Stimulated activated CD8-positive, alpha-beta memory T cell treated with anti-CD3 and anti-CD28 coated beads, Interleukin-4, amount 100 ng/mL, for 1 hour (primary cell): ENCODE measurements at places on chromosomes 11 and 22.

DNA sequence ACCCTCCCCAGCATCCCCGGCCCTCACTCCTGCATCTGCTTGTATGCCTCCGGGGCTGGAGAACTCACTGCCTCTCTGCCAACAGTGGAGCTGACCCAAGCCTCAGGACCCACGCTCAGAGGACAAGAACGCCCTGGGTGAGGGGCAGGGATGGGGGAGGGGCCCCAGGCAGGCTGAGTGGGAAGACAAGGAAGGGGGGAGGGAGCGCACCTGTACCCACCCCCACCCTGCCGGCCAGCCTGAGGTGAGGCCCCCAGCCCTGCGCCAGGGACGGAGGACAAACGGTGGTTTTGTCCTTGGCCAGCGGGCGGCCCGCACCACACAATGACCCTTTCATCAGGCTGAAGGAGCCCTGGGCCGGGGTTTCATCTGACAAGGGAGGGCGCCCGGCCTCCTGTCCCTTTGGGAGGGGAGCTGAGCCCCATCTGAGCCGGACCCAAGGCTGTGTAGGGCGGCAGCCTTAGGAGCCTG is 10.0 kb downstream of the WNT7B start:
- no peak for DNase-seq

DNA sequence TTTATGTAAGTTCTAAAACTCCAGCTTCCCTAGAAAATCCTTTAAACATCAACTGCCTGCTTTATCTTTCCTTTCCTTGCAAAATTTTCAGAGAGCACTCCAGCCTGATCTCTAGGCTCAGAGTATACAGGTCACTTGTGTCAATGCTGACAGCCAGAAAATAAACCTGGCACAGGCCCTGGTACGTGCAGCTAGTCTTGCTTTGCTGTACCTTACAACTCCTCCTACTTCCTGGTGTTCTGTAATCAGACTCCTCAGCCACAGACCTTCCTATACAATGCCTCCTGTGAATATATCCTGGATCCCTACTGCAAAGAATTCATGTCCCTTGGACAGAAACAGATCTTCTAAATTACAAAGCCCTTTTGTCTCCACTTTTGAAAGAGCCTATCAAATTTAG is 24.2 kb upstream of the TMEM123 start:
- DNase-seq = no peak

DNA sequence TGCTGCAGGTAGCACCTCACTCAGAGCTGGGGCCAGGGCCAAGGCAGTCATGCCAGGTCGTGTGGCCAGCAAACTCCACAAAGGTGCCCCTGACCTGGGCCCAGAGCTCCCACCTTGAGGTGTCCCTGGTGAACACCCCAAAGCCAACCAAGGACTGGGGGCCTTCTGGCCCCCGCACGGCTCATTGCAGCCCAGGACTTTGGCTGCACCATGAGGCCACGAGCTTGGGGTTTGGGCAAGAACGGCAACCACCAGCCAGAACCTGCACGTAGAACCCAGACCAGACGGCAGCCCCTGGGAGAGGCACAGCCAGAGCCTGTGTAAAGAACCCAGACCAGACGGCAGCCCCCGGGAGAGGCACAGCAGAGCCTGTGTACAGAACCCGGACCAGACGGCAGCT is 7.8 kb downstream of the LRRC56 start:
- no peak for DNase-seq

DNA sequence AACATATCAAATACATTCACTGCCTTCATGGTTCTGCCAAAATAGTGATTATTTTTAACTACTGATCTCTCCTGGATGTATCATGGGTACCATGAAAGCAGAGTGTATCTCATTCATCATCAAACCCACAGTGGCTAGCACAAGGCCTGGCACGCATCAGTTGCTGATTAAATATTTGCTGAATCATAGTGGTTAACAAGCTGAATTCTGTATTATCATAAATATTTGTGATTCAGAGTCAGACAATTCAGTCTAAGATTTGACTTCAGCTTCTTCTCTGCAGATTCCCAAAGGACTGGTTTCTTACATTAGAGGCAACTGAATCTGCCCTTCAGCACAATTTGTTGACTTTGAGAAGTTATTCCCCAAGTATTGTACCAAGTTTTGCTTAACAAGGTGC is 715.8 kb upstream of the LRRC4C start:
- DNase-seq = no peak

- no peak for DNase-seq
Measured at GRCh38 chr11:102727890-102728289, 3.1 kb upstream of the MMP8 start.

DNA sequence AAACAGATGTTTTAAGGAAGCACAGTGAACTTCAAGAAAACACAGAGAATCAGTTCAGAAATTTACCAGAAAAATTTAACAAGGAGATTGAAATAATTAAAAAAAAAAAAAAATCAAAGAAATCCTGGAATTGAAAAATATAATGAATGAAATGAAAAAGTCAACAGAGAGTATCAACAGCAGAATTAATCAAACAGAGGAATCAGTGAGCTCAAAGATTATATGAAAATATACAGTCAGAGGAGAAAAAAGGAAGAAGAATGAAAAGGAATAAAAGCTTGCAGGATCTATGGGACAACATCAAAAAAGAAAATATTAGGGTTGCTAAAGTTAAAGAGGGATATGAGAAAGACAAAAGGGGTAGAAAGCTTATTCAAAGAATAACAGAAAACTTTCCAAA is 82.3 kb downstream of the XRRA1 start:
- DNase-seq = no peak

DNA sequence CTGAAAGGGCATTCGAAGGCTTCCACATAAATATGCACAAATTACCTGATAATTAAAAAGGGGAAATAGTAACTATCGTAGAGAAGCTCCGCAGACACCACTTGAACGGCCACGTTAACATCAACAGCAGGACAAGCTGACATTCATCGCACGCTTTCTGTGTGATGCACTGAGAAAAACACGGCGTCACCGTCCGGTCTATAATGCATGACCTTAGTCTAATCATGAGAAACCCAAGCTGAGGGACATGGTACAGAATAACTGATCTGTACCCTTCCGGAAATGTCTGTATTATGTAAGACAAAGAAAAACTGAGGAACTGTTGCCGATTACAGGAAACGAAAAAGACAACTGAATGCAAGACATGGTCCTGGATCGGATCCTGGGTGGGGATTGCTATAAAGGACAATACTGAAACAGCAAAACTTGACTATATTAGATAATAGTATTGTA is 678 bp upstream of the RANGAP1 start:
- DNase-seq = no peak

DNA sequence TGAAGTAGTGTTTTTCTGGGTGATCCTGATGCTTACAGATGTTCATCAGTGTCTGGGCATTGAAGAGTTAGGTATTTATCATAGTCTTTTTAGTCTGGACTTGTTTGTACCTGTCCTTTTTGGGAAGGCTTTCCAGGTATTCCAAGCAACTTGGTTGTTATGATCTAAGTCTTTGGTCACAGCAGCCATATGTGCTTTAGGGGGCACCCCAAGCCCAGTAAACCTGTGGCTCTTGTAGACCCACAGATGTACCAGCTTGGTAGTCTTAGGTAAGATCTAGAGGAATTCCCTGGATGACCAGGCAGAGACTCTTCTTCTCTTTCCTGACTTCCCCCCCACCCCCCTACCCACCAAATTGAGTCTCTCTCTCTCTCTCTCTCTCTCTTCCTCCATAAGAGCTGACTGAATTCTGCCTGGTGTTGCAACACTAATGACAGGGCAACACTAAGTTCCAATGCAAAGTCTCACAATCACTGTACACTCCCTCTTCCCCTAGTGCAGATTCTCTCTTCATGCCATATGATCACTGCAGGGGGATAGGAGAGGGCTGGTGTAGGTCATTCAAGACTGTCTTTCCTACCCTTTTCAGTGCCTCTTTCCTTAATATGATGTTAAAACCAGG is 24.5 kb upstream of the MMP8 start:
- DNase-seq = no peak

- DNase-seq = no peak
Measured at GRCh38 chr11:4658629-4659445, 15.1 kb downstream of the OR51E1 start.

DNA sequence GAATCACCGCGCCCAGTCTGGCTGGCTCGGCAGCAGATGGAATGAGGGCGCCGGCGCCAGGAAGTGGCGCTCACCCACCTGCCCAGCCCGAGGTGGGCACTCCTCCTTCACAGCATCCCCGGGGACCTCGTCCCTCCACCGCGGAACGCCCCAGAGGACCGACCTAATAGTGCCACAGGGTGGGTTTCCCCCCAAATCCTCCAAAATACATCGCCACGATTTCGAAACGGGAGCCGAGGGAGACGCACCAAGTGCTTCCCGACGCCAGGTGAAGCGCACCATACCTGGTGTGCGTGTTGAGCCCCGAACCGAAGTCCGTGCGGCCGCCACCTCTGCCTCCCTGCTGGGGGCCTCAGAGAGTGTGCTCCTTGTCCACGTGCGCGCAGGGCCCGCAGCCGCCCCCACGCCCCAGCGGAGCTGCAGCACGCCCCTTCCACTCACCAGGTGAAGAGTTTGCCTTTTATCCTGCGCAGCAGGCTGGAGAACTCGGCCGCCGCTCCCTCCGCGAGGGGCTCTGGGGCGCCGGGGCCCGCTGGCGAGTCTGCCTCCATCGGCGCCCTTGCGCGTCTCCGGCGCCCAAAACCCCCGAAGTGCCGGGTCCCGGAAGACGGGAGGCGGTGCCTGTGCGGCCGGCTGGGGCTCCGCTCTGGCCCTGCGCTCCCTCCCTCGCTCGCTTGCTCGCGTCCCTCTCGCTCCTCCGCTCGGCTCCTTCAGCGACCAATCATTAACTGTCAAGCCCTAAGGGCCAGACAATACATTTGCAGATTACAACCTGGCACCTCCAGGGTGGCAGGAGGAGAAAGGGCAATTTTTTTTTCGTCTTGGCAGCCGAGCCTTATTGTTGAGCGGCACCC is at the start of gene SLC35F2:
TSS of gene SLC35F2 (minus strand) at position 571 of the 854 bp plus-strand sequence. CDS start at position 551, 20 bp downstream.
- peak; percentile 40 for DNase-seq

- no peak for DNase-seq
Measured at GRCh38 chr11:9815486-9816136, 151.7 kb downstream of the SWAP70 start.

DNA sequence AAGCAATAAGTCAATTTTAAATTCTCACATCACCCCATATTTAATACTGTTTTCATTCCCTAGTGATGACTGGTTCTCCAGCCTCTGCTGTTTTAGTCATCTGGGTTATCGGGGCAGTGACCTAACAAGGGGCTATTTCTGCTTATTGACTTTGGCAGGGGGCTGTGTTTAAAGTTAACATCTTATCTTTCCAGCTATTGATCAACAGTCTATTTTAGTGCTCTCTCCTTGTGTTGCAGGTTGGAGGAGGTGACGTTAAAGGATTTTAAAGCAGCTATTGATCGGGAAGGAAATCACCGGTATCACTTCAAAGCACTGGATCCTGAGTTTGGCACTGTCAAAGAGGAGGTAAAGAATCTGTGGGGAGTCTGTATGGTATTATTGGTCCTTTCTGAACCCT is 7.7 kb upstream of the DLAT start:
- no peak for DNase-seq

DNA sequence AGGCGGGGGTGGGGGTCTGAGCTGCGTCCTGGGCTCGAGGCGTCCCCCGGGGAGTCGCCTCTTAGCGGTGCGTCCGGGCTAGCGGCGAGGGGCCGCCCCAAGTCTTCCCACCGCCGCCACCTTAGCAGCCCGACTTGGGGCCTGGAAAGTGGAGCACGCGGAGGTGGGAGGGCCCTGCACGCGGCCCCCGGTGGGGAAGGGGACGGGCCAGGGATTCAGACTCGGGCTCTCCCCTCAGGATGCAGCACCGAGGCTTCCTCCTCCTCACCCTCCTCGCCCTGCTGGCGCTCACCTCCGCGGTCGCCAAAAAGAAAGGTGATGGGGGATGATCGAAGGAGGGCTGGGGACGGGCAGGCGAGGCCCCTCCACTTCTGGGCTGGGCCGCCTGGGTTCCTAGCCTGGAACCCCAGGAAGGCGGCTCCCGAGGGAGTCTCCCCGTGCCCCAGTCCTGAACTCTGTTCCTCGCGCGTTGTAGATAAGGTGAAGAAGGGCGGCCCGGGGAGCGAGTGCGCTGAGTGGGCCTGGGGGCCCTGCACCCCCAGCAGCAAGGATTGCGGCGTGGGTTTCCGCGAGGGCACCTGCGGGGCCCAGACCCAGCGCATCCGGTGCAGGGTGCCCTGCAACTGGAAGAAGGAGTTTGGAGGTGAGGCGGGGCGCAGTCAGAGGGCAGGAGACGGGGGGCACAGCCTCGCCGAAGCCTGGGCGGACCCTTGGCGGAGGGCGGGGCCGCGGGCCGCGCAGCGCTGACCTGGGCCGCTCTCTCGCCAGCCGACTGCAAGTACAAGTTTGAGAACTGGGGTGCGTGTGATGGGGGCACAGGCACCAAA is 563 bp downstream of the MDK start:
- no peak for DNase-seq

DNA sequence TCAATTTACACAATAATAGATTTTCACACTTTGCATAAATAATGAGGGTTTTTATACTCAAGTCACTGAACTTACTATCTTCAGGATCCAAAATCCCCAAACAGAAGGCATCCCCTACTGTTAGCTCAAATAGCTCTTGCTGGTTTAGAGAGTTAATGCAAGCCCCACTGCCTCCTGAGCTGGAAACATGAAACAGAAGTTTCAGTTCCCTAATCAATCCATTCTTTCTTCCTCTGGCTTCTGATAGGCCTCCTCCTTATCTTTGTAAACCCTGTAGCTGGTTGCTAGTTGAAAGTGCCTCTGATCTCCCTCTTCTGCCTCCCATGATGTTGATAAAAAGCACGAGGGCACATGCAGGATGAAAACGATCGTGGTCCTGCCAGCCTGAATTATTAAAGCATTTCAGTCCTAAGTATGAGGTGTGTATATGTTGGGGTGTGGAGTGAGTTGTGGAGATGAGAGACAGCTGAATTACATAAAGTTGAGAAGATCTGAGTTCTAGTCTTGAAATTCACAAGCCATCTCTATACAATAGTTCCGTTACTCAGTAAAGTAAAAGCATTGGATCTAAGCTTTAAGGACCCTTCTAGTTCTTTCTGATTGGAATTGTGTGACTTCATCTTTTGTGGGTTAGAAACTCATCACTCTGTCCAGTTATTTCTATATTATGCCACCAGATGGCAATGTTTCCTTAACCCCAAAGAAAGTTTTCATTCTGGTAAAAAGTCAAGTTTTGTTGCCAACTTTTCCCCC is 35.0 kb upstream of the EHF start:
- DNase-seq = no peak

- DNase-seq = no peak
Measured at GRCh38 chr11:17722000-17722643, 2.8 kb downstream of the MYOD1 start.

DNA sequence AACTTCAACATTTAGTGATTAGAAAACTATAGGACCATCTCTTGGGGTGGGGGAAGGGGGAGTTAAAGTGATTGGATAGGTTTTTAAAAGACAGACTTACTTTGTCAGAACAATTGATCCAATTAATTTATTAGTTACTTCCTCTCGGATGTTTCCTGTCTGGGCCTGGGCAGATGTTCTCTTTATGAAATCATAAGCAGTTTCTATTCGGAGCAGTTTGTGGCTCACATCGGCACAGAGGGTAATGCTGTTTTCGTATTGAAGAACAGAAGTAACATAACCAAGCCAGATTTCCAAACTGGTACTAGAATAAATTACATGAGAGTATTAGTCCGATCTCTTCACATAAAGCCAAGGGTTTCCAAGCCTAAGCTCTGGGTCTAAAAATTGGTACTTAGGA is 20.6 kb downstream of the PIWIL3 start:
- no peak for DNase-seq
